ENCODE measurements at places on chromosomes 11 and 22.
A peak's percentile ranks its signal among the peaks of the same experiment; 100 is the strongest.

DNA sequence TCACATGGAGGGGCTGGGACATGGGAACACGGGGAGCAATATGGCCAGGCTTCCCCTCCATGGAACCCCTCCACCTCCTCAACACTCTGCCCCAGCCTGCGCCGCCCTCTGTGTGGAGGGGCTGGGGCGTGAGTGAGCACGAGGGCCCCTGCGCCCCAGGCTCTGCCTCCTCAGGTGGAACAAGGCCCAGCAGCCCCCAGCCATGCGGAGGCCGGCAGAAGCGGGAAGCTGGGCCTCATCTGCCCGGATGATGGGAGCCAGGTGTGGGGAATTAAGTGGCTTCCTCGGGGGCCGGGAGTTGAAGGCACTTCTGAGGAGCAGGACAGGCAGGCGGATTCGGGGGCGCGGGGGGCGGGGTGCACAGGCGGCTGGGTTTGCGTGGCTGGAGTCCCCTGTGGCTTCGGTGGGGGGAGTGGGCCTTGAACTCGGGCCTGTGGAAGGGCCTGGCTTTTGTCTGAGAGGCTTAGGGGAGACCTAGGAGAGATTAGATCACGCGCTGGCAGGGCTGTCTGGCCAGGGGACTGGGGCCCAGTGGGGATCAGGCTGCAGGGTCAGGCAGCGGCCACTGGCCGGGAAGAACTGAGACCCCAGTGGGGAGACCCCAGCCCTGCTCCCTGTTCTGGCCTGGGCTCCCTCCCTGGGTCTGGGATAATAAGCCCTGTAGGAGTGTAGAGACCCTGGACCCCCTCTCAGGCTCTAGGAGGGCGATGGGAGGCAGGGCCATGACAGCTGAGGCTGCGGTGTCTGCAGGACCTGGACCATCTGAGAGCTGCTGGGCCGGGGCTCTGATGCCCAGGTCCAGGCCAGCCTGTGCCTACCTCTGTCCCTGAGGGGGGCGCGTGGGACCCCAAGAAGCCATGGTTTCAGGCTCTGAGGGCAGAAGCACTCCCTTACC lies 13.3 kb downstream of the PRR33 start:
- DNase-seq, result no peak

DNA sequence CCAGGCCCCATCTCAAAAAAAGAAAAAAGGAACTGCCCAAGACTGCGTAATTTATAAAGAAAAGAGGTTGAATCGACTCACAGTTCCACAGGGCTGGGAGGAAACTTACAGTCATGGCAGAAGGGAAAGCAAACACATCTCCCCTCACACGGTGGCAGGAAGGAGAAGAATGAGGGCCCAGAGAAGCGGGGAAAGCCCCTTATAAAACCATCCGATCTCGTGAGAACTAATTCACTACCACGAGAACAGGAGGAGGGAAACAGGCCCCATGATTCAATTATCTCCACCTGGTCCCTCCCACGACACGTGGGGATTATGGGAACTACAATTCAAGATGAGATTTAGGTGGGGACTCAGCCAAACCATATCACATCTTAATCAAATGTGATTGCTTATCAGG lies 82.2 kb downstream of the BUD13 start:
- DNase-seq, result no peak

DNA sequence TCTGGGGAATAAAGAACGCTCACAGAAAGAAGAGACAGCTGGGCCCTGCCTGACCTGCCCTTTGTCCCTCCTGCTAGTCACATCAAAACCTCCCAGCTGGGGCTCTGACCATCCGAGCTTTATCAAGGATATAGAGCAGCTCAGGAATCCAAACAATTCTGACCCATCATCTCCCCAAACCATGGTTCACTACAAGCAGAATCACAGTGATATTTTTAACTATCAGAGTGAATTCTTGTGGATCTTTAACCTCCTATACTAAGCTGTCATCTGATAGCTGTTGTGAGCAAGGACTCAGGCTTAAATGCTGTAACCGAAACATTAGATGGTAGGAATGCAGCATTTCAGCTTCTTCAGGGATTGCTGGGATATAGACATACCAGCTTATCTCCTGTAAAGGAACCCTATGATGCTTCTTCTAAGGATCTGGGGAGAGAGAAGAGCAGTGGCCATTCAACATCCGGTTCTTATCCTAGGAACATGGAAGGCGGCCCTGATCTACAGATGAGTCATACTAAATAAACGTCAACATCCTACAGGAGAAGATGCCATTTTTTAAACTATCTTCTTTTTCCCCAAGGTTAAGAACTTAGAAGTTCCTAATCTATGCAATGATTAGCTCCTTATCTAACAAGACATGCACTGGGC lies 84.7 kb upstream of the AKIP1 start:
- DNase-seq, result peak; percentile 47

DNA sequence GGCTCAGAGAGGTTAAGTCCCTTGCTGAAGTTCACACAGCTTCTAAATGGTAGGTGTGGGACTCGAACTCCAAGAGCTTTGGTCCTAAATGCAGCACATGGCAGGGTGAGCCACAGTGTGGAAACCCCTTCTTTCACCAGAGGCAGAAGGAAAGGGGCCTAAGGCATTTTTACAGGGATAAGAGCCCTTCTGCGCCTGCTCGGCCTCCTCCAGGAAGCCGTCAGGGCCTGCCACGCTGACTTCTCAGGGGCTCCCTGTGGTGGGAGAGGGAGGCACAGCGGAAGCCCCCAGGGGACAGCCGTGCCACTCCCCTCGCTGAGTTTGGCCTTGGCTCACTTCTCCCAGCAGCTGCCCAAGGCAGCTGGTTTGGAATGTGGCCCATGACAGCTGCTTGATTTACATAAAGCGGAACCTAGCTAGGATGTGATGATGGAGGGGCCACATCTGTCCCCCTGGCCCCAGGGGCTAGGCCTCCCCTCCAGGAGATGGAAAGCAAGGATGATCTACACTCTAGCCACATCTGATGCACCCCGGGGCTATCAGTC lies 35.4 kb downstream of the CD82 start:
- DNase-seq, result no peak

All from retina (tissue), 1 donor.